LHCN-M2 (cell line): ENCODE measurements at places on chromosomes 5 and 9.

DNA sequence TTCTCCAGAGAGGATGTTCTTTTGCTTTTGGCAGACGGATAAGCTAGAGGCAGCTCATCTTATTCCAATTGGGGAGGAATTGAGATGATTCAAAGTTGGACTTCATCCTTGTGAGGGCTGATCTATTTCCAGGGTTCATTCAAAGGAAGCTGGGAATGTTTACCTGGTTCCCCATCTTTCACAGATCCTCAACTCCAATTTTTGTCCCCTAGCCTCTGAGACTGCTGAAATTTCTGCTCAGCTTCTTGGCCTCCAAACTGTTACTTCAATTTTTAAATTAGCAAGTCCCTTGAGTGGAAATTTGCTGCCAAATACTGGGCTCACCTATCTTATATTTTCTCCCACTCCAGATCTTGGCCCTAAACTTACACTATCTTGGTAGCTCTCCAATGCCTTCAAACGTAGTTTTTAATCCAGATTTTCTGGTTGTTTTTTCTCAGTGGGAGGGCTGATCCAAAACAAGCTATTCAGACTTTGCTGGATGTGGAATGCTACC lies 93.9 kb upstream of the NEK6 start:
- no peak for DNase-seq

GRCh38 chr5:78738693-78739300 lies 90.2 kb upstream of the LHFPL2 start:
- no peak for DNase-seq

DNA sequence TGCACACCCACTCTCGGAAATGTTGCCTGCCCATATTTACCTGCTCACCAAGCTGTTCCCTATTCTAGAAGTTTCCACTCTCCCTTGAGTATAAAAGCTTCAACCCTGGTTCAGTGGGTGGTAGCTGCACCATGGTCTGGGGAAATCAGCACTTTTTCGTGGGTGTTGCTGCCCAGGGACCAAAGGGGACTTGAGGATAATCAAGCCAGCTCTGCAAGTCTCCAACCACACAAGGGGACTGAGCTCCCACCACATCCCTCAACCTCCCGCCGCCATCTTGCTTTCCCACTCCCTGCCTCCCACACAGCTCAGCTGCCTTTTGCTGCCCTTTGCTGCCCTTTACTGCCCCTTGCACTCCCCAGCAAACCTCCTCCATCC lies 210.0 kb downstream of the AUH start:
- DNase-seq, result no peak

GRCh38 chr9:120210274-120210673 lies 369.7 kb downstream of the CDK5RAP2 start:
- DNase-seq, result no peak

GRCh38 chr5:62328772-62329491 lies 22.9 kb downstream of the KIF2A start:
- no peak for DNase-seq

- no peak for DNase-seq
These were observed 26.3 kb upstream of the SYNPO start for GRCh38 chr5:150613991-150614660.

DNA sequence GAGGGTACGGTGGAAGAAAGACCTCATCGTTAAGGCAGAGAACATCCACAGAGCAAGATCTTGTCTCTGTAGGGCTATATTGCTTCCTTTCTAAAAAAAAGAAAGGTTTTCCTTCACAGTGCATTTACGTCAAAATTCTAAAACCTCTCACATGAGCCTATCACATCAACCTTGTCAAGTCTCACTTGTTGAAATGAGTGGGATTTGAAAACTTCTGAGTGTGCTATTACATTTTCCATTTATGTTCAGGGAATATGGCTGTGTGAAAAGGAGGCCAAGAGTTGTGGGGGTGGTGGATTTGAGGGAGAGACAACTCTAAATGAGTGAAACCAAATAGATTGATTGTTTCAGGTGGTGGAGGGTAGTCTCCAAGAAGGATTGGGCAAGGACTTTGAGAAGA lies 147.1 kb upstream of the MPDZ start:
- no peak for DNase-seq

- DNase-seq, result no peak
These were observed 930.3 kb upstream of the C9orf72 start for GRCh38 chr9:28503573-28503972.

DNA sequence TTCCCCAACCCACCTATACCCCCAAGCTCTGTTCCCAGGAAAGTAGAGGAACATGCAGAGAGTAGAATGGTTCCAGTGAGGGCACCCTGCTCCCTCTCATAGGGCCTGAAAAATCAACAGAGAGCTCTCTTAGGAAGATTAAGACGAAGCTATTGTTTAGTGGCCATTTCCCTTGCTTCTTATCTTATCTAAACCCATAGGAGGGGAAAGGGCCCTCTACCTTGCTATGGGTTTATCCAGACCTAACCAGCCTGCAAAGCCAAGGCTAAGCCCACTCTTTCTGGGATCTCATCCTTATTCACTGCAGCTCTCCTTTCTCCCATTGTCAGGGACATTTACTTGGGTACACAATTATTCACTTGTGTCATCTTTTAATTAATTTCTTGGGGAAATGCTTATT lies 39.3 kb upstream of the HK3 start:
- no peak for DNase-seq

DNA sequence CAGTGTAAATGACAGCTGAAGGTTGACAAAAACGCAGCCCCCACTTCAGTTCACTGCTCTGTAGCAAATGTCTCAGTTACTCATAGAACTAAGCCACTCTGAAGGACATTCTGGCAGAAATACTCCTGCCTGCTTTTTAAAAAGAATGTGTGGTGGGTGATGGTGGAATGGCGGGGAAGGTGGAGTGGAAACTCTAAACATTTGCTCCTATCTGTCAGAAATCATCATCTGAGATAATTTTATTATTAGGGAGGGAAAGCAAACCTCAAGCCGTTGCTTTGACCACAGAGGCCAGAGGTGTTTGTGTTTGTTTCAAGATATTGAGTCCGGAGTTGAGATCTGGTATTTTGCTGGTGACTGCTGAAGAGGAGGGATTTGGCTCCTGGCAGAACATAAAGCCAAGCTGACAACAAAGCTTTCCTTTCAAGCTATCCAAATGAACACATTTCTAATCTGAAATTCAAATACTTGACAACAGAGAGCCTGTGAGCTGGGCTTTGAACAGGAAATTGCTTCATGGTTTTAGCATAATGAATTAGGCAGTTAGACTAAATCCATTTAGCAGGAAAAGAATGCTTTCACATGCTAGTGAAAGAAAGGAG lies 362.7 kb downstream of the CSNK1G3 start:
- DNase-seq, result peak; percentile 73

- DNase-seq, result no peak
These were observed 41.2 kb upstream of the TRIO start for GRCh38 chr5:14101922-14102321.

- peak; percentile 72 for DNase-seq
These were observed 9.9 kb downstream of the SNCB start for GRCh38 chr5:176620333-176620981.

DNA sequence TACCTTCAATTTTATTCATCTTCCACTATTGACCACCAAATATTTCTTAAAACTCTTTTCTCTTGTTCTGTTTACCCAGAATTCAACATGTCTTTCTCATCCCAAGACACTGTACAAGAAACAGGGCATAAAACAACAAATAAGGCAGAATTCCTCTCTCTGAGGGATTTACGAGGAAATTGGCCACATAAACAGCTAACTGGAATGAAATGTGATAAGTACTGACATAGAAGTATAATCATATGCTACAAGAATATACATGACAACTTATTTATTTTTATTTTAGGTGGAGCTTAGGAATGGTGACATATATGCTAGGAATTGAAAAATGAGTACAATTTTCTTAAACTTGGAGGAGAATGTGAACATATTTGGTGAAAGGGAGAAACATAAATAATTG lies 48.8 kb upstream of the FBN2 start:
- no peak for DNase-seq

- DNase-seq, result peak; percentile 50
These were observed 691 bp downstream of the FCHO2 start for GRCh38 chr5:72956324-72957140.

DNA sequence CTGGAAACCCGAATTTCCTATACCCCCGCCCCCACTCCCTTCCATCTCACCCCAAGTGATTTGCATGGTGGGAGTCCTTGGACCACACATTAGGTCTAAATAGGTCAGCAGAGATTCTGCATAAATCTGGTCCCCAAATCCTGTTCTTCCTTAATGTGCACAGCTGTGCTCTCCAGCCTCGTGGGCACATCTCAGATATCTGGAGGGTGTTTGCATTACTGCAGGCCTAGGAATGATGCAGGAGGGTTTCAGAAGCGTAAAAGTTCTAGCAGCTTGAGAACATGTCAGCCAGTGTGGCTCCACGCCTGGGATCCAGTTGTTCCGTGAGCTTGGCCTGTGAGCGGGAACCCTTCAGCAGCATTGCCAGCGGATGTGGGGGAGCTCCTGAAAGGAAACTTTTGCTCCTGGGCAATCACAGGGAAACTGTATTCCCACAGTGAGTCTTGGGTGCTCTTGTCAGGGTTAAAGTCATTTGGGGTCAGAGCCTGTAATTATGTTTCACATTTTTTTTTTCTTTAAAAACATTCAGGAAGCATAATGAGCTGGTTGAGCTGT lies 12.9 kb downstream of the ARHGAP26 start:
- no peak for DNase-seq

DNA sequence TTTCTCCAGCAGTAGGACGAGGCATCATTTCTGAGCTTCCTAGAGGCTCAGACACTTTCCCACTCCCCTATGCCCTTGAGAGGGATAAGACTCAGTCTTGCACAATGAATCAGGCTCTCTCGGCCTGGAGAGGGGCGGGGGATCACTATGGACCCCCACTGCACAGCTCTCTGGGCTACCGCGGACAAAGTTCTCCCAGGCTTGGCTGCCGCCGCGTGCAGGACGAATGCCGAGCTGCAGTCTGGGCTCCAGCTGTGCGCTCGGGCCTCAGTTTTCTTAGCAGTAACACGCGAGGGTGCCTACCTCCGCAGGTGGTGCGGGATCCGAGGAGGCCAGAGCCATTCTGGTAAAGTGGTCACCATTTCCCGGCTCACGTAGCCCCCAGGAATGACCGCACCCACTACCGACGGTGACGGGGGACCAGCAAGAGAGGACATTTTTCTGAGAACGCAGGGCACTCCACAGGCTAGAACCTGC lies 3.4 kb upstream of the MYORG start:
- DNase-seq, result no peak

GRCh38 chr5:14208071-14209021 lies 65.2 kb downstream of the TRIO start:
- DNase-seq, result peak; percentile 93

GRCh38 chr9:130118841-130119518 lies 53.2 kb upstream of the NCS1 start:
- DNase-seq, result peak; percentile 55

DNA sequence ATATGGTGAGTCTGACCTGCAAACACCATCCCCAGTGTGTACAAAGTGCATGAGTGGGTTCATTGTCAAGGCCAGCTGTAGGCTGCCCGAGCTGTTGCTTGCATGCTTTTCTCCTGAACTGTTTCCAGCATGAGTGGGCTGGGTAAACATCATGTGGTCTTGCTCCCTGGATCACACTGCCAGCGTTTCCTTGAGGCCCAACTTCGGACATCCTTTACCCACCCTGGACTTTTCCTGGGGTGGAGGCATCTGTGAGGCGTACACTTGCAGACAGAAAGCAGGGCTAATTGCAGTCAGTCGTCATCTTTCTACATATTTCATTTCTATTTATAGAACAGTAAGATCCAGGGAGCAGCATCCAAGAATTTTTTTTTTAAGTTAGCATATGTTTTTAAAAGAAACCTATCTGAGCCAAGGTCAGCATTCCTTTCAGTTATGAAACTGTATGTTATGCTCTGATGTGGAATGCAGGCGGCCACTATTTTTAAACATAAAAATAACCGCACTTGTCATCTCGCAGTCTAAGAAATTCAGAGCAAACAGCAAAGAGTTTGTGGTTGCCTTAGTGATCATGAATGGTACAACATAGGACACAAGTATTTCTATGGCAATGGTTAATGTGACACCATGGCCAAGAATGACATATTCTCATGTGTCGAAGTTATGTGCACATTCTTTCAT lies 106.5 kb upstream of the DMRT1 start:
- DNase-seq, result peak; percentile 95

GRCh38 chr5:8788246-8788645 lies 757.6 kb downstream of the SEMA5A start:
- DNase-seq, result no peak
